ENCODE measurements at places on chromosomes 12 and 14.
A peak's percentile ranks its signal among the peaks of the same experiment; 100 is the strongest.

- H3K27ac ChIP-seq: no peak overlapping the region
- DNase-seq: no peak
- no peaks in the 10 kb centered on the region for H3K36me3 ChIP-seq
- no peaks in the 10 kb centered on the region for H3K27me3 ChIP-seq
- H3K4me3 ChIP-seq: no peak overlapping the region
- no peaks in the 10 kb centered on the region for H3K4me1 ChIP-seq
Observed at GRCh38 chr12:41202051-41202450, 13.9 kb downstream of the PDZRN4 start.

- no peak overlapping the region for H3K27ac ChIP-seq
- H3K36me3 ChIP-seq: no peaks in the 10 kb centered on the region
- no peaks in the 10 kb centered on the region for H3K27me3 ChIP-seq
- no peak for DNase-seq
Observed at GRCh38 chr12:110012137-110012536, 12.9 kb downstream of the ANKRD13A start.

- no peaks in the 10 kb centered on the region for H3K27me3 ChIP-seq
- DNase-seq: no peak
- H3K27ac ChIP-seq: peak overlapping the region; percentile 87
Observed at GRCh38 chr14:81533212-81533535, 479 bp downstream of the SEL1L start.

DNA sequence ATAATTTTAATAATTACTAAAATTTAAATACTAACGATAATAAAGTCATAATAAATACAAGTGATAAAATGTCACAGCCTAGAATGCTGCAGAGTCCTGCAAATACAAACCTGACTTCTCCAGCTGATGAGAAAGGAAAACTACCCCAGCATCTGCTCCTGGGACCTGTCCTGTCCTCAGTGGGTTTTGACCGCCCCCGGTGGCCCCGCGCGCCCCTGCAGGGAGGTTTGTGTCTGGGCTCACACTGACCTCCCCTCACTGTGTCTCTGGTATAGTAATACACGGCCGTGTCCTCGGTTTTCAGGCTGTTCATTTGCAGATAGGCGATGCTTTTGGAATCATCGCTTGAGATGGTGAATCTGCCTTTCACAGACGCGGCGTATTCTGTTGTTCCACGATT lies 1139.4 kb downstream of the TMEM121 start:
- no peaks in the 10 kb centered on the region for H3K4me1 ChIP-seq
- DNase-seq: no peak
- no peak overlapping the region for H3K4me3 ChIP-seq
- H3K36me3 ChIP-seq: no peaks in the 10 kb centered on the region
- H3K27ac ChIP-seq: no peak overlapping the region

DNA sequence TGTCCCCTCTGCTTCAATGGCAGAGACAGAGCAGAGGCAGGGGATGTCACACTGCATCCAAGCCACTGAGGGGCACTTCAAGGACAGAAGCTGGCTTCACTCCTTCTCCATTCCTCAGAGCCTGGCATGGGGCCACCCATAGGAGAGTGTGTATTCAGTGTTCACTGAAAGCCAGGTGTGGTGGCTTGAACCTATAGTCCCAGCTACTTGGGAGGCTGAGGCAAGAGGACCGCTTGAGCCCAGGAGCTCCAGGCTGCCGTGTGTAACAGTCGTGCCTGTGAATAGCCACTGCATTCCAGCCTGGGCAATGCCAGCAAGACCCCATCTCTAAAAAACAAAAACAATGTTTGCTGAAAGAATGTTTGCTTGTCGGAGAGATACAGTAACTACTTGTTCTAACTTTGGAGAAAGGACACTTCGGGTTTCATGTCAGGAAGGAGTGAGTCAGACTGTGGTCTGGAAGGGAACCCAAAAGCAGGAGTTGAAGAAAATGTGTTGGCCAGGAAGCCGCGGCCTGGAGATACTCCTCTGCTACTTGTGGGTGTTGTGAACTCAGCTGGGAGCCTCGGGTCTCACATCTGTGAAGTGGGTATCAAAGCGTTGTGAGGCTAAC lies 43.4 kb downstream of the ELK3 start:
- H3K36me3 ChIP-seq: no peaks in the 10 kb centered on the region
- H3K4me3 ChIP-seq: no peak overlapping the region
- H3K4me1 ChIP-seq: peaks cover 27% of the 10 kb centered on the region
- H3K27me3 ChIP-seq: no peaks in the 10 kb centered on the region
- H3K27ac ChIP-seq: peak overlapping the region; percentile 92

DNA sequence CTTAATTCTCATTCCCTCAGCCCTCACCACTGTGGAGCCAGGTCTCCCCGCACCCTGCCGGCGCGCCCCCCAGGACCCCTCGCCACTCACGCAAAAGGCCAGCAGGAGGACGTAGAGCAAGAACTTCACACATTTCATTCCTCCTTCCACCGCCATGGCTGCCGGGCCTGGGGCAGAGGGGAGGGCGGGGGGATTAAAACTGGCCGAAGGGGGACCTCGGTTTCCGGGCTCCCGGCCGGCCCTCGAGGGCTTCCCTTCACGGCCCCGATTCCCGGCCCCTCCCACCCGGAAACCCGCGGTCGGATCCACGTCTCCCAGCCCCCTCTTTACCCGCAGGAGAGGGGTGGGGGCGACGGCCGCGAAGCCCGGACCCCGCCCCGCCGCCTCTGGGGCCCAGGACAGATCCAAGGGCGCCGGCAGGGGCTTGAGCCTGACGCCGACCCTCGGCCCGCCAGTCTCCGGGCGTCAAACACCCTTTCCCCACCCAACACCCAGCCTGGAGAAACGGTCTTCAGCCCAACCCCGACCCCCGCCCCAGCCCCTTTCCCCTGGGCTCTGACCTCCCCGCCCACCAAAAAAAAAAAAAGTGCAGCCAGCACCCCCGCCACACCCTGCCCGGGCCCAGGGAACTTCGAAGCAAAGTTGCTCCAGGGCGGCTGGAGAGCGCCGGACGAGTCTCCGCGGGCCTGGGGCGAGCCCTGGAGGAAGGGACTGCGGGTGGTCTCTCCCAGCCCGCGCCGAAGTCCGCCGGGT lies 447 bp downstream of the CD63 start:
- H3K4me3 ChIP-seq: peak overlapping the region; percentile 75
- no peaks in the 10 kb centered on the region for H3K36me3 ChIP-seq
- H3K27me3 ChIP-seq: no peaks in the 10 kb centered on the region
- H3K27ac ChIP-seq: peak overlapping the region; percentile 98
- DNase-seq: no peak

DNA sequence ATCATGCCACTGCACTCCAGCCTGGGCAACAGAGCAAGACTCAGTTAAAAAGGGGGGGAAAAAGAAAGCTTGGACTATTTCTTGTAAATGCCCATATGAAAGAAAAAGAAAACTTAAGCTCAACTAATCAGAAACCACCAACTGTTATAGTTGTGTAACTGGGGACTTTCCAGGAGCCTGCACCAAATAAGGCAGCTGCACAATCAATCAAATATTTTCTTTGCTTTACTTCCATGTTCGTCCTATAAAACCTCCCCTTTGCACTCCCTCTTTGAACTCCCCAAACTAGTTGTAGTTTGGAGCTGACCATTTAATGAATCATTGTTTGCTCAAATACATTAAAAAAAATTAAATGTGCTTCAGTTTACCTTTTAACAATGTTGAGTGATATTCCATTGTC lies 54.9 kb downstream of the OTOGL start:
- H3K27me3 ChIP-seq: no peaks in the 10 kb centered on the region
- H3K27ac ChIP-seq: no peak overlapping the region
- no peaks in the 10 kb centered on the region for H3K36me3 ChIP-seq
- H3K4me3 ChIP-seq: no peak overlapping the region
